Activated CD8-positive, alpha-beta memory T cell treated with anti-CD3 and anti-CD28 coated beads for 1 hour (primary cell): ENCODE measurements at places on chromosomes 5 and 9.

- DNase-seq: no peak
These were observed 77.0 kb downstream of the RXRA start for GRCh38 chr9:134403292-134403681.

DNA sequence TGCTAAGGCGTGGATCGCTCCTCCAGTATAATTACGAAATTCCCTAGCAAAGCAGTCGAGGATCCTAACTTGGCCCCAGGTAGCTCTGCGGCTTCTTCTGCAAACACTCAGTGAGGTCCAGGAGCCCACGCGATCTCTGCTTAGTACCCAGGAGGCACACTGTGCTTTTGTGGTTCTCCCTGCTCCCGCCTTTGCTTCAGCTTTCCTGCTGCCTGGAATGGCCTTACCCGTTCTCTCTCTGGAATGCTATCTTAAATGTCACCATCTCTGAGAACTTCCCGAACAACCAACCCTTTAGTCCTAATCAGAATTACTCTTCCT, 639 bp downstream of the INVS start:
- DNase-seq: no peak

- DNase-seq: no peak
These were observed 65.7 kb downstream of the PCDH1 start for GRCh38 chr5:141812512-141812911.

DNA sequence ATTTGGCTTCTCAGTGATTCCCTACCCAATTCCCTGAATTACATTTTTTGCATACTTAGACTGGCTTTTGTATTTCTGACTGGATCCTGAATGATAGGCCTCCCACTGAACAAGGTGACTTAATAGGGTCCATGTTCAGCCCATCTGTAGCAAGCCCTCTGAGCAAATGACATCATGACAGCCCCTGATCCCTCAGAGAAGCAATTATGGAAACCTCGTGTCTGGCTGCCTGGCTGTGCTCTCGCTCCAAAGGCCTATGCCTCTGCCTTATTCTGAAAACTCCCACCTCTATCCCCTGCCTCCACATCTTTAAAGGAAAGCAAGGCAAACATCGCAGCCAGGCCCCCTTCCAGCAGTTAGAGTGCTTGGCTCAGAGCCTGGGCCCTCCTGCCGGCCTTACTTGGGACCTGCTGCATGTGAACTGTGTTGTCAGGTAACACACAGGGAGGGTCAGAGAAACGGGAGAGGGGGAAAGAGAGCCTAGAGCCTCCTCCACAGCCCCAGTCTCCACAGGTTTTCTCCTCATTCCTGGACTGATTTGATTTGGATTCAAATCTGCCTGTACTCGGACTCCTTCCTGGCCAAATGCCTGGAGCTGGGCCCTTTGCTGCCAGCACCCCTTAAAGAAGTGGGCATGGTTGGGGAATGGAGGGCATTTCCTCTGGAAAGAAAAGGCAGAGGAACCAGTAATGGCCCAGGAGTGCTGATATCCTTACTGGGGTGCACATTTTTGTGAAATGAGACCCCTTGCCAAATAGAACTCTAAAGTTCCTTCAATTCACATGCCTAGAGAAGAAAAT, 3.8 kb downstream of the DCANP1 start:
- no peak for DNase-seq

DNA sequence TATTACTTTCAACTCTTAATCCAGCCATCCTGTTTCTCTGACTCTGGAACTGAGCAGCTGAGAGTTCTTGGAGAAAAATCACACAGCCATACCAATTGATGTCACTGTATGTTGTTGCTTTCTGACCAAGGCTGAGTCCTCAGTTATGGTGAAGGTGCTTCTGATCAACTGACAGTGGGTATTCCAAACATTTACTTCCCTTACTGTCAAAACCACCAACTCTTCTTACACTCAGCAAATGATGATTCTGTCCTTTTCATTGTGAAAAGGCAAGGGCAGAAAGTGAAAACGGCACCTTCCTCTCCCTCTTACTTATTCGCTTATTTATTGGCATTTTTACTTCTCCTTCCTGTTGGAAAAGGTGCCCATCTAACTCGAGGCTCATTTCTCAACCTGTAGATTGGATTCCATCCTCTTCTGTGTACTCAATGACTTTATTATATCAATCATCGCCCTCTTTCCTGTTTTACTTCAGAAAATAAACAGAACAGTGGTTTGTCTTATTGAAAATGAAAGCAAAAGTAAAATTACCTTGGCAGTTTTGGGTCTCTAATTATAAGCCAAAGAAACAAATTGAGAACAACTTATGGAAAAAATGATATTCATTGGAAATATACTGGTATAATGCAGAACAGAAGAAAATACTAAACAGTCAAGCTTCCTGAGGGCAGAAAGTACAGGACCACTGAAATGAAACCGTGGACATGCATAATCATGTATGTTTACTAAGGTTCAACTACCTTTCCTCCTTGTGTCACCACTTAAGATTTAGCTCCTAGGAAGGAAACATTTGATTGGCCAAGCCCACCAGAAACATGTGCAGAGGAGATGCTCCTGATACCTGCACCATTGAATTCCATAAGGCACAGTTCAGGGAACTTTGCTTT, 104.5 kb upstream of the CHD1 start:
- DNase-seq: no peak

GRCh38 chr9:95182854-95183563, 134.5 kb downstream of the FANCC start:
- no peak for DNase-seq

DNA sequence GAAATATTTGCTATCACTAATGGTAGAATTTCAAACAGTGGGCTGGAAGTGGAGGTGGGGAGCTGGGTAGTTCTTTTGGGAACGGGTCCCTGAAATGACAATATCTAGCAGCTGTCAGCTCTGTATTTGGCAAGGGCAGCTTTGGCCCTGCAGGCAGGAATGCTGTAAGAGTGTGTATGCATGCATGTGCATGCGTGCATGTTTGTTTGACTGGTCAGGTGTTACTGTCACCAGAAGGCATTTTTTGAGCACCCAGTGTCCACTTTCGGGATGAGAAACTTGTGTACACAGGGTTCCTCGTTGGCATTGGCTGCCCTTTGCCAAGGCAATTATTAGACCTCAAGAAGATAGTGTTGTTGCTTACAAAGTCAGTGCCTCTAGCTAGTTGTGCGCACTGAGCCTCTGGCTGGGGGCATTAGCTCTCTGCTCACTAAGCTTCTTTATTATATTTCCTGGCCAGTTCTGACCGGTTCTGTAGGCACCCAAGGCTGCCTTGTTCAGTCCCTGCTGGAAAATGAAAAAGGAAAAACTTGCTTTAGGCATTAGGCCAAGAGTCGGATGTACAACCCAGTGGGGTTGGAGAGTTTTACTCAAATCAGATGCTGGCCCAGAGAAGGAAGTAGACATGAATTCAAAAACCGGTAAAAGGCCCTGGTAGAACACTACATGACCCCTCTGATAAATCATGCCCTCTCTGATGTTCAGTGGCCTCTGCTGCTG, 2.0 kb downstream of the CYFIP2 start:
- no peak for DNase-seq

DNA sequence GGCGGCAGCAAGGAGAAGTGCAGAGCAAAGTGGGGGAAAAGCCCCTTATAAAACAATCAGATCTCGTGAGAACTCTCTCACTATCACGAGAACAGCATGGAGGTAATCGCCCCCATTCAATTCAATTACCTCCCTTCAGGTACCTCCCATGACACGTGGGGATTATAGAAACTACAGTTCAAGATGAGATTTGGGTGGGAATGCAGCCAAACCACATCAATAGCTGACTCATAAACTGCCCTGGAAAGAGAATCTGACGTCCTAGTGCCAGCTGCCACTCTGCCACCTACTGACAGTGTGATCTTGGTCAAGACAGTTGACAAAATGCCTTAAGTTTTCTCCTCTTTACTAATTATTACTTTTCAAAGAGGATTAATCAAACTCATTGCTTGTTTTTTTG, 128.3 kb downstream of the GPBP1 start:
- no peak for DNase-seq

DNA sequence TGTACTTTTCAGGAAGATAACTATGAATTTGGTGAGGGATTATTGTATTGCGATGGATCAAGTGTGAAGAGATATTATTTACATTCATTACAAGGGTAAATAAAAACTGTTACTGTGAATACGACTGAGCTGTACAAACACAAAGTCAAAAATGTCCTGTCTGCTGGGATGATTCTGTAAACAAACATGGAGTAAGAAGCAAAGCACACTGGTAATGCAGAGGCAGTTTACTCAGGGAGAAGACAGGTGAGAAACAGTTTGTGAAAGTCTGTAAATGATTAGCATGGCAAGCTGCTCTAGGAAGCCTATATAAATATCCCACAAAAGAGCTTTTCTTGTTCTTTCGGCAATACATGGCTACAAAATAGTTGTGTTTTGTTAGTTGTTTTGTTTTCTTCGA, 115.4 kb upstream of the GNA14 start:
- no peak for DNase-seq

DNA sequence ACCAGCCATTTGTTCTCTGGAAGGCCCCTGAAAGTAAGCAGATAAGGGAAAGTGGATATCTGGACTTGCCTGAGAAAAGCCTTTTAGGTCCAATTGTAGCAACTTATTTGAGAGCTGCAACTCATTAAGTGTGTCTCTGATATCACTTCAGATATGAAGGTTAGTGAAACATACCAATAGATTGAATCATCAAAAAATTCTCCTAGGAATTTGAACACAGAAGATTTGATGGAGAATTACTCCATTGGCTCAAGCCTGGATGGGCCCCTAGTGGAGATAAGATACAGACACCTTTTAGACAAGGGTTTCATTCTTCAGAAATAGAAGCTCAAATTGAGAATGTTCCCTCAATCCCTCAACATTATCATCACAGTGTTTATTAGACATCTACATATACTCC, 356.7 kb downstream of the NDUFS4 start:
- DNase-seq: no peak

DNA sequence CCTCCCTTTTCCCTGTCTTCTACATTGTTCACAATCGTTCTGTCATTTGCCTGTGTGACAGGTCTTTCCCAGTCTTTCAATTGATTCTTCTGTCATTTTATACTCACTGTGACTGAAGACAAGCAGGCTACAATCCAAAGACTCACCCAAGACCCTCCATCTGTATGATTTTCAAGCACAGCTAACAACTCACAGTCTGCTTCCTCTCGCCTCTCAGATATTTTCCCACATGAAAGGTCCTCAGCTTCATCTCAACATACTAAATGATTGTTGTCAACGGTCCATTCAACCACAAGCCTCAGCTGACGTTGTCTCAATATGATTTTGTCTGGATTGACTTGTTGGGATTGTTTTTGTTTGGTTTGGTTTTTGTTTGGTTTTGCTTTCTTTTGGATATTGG, 346.5 kb downstream of the NFIB start:
- no peak for DNase-seq
